ENCODE measurements at places on chromosomes 1 and 21.

DNA sequence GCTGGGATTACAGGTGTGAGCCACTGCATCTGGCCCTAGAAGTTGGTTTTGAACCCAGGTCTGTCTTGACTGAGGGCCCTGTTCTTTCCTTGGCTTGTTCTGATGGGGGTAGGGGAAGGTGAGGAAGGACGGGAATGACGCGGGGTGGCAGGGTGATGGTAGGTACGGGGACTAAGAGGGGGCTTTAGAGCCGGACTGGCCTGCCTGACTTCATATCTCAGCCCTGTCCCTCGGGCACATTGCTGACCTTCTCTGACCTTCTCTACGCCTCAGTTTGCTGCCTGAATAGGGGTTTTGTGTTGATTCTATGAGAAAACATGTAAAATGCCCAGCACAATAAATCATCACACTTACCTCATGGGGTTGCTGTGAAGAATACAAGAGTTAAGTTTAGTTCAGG lies 6.7 kb downstream of the RNF186 start:
- DNase-seq = no peak

DNA sequence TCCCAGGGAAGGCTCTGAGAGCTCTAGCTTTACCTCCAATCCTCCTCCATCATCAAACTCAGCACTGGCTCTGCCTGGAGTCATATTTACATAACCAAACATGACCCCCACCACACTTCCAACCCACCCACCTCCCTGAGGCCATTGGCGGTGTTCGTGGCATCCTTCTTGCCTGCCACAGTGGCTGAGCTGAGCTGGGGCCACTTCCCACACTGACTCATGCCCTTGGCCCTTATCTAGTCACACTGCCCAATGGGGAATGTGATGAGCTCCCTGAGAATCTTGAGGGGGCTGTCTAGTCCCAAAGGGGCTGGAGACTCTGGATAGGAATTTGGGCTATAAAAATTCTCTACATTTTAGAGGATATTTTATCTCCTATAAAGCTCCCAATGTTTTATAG lies 230.9 kb upstream of the IRF2BP2 start:
- DNase-seq = peak; percentile 80

- DNase-seq = peak; percentile 100
These were observed 91.7 kb downstream of the C1orf94 start for GRCh38 chr1:34268311-34268954.

- no peak for DNase-seq
These were observed 18.6 kb downstream of the DCAF8 start for GRCh38 chr1:160243767-160244166.

- no peak for DNase-seq
These were observed 387.4 kb upstream of the PKN2 start for GRCh38 chr1:88296642-88297041.

Data from M059J (cell line).